ENCODE measurements at places on chromosomes 6 and 20.

DNA sequence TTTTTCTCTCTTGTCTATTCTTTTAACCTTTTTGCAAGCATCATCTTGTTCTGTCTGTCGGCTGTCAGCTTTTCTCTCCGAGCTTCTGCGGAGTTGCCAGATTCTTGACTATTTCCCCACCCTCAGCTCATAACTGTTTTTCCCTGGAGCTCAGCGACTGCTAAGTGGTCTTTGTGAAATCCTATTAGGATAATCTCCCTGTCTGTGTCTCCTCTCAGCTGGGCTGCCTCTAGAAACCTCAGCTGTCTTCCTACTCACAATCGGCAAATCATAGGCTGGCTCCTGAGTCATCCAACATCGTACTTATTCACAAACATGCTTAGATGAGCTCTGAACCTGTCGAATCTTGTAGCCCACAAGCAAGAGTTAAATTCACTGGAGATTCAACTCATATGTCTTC, 332.3 kb downstream of the PTPRT start:
- no peak for DNase-seq

DNA sequence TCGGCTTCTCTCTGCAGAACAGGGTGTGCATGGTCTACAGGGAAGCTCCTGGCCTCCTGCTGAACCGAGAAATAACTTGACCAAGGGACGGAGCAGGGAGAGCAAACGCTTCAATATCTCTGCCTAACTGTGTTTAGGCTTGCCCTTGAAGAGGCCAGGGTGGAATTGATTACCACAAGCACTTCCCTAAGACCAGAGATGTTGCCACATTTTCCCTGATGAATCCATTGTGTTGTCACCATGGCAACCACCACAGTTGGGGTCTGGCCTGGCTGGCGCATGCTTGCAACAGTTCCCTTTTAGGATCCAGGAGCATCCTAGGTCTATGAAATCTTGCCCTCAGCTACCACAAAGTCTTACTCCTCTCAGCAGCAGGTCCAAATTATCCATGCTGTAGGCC, 213.5 kb upstream of the SULF2 start:
- no peak for DNase-seq

DNA sequence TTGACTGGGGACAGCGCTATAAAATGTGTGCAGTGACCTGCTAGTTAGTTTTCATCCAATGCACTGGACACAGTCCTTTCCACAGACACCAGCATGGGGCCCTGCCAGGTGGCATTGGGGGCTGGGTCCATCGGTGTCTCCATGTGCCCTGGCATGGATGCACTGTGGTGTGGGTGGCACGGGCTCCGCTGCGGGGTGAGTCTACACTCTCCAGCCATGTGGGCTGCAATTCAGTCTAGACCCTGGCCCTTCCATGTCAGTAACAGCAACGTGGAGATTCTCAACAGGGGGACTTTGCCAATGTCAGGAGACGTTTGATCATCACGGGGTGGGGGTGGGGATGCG, 100.0 kb downstream of the RAMACL start:
- DNase-seq = no peak

DNA sequence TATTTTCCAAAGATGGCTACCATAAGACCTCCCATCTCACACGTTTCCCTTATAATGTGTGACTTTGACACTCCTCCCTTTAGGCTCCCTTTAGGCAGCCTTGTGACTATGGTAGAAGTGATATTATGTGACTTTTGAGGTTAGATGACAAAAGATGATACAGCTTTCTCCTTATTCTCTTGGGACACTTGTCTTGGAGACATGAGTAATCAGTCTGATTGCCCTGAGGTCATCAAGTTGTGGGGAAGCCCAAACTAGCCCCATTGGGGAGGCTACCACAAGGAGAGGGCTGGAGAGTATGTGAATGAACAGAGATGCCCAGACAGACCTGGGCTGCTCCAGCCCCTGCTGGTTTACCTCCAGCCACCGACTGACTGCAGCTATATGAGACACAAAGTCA, 10.6 kb upstream of the DLK2 start:
- DNase-seq = no peak

GRCh38 chr20:1122388-1123315, 4.2 kb downstream of the PSMF1 start:
- no peak for DNase-seq

DNA sequence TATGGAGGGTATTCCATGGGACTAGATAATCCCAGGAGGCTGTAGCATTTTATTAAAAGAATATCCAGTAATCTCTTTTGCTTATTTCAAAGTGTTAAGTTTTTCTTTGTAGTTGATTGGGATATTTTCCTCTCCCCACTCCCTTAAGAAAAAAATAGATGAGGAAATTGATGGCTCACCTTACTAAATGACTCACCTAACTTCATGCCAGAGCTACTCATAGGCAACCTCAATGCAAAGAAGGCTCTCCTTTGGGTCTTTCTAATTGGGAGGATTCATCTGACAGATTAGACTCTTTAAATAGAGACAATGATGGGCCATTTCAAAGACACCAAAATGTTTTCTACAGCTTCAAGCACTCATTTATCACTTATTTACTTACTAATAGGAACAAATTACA, 528.5 kb upstream of the BTBD3 start:
- DNase-seq = no peak

Data from NCI-H1694 (cell line).